Glomerular endothelial cell (primary cell): ENCODE measurements at places on chromosomes 4 and X. TPM values are rescaled to one million over a fixed set of nuclear protein-coding genes. Genes with fewer than 3 reads are reported as not detected.

Gene SERTM2
- not detected in 2 replicates for total RNA-seq

Gene AREG
- 5.6 and 7.7 TPM in 2 replicates for total RNA-seq

Gene CPZ
- total RNA-seq = 0.64 TPM in 1 of 2 replicates, not detected in the other

Gene IBSP
- not detected in 2 replicates for total RNA-seq

Gene NMU
- 0.58 and 1.7 TPM in 2 replicates for total RNA-seq

Gene PAGE5
- not detected in 2 replicates for total RNA-seq

Gene DRD5
- total RNA-seq = not detected in 2 replicates

Gene SLC10A6
- total RNA-seq = not detected in 2 replicates

Gene NLGN3
- 0.10 and 0.99 TPM in 2 replicates for total RNA-seq

Gene BEX2
- 1.3 and 1.8 TPM in 2 replicates for total RNA-seq

Gene CCDC149
- 7.7 and 11.6 TPM in 2 replicates for total RNA-seq

Gene CT45A10
- total RNA-seq = not detected in 2 replicates

Gene SATL1
- total RNA-seq = 0.06 TPM in 1 of 2 replicates, not detected in the other

Gene EGFL6
- not detected in 2 replicates for total RNA-seq

Gene FAM184B
- not detected in 2 replicates for total RNA-seq

Gene SERPINA7
- total RNA-seq = not detected in 2 replicates

Gene PHKA1
- 3.4 and 3.7 TPM in 2 replicates for total RNA-seq

Gene CTAG2
- not detected in 2 replicates for total RNA-seq

Gene SHROOM2
- 41.9 and 46.0 TPM in 2 replicates for total RNA-seq

Gene HAND2
- total RNA-seq = not detected in 2 replicates

Gene ADH7
- total RNA-seq = not detected in 2 replicates

Gene SLIT2
- total RNA-seq = 3.3 and 6.6 TPM in 2 replicates

Gene PAGE1
- total RNA-seq = not detected in 2 replicates

Gene CLDN22
- not detected in 2 replicates for total RNA-seq

Gene TREX2
- 1.4 and 3.2 TPM in 2 replicates for total RNA-seq

Gene SEPTIN6
- 23.6 and 24.4 TPM in 2 replicates for total RNA-seq

Gene GAGE13
- total RNA-seq = not detected in 2 replicates

Gene CDKL5
- total RNA-seq = 3.9 and 5.4 TPM in 2 replicates
